ENCODE measurements at places on chromosomes 4 and X.

GRCh38 chr4:69075061-69075792, 21.0 kb upstream of the UGT2B7 start:
- DNase-seq, result no peak

- no peak for DNase-seq
Measured at GRCh38 chr4:26809811-26810210, 50.8 kb upstream of the STIM2 start.

- DNase-seq, result no peak
Measured at GRCh38 chr4:152256996-152257395, 278.9 kb downstream of the FBXW7 start.

DNA sequence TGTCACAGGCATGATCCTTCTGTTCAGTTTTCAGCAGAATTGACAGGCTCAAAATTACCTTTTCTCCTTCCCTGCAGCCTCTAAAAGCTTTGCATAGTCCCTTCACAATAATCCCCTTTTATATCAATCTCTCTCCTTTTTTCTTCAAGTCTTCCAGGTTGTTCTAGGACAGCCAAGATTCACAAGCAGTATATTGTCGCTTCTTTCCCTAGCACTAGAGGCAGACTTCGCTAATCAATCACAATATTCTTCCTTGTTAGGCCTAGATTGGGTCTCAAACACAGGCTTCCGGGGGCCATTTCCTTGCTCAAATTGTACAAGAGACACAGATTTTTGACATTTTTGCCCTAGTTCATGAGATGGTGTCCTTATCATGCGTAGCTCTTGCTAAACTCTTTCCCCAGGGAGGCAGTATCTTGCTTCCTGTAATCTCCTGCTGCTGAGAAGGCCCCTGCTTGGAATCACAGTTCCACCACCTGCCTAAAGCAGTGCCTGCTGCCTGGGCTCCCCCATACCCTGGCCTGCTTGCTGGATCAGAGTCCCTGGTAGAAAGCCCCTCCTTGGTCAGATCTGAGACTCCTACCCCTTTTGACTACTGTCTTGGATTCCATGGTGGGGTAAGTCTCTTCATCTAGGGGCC, 57.3 kb downstream of the DMP1 start:
- no peak for DNase-seq

- no peak for DNase-seq
Measured at GRCh38 chr4:143212566-143212965, 27.8 kb downstream of the USP38 start.

DNA sequence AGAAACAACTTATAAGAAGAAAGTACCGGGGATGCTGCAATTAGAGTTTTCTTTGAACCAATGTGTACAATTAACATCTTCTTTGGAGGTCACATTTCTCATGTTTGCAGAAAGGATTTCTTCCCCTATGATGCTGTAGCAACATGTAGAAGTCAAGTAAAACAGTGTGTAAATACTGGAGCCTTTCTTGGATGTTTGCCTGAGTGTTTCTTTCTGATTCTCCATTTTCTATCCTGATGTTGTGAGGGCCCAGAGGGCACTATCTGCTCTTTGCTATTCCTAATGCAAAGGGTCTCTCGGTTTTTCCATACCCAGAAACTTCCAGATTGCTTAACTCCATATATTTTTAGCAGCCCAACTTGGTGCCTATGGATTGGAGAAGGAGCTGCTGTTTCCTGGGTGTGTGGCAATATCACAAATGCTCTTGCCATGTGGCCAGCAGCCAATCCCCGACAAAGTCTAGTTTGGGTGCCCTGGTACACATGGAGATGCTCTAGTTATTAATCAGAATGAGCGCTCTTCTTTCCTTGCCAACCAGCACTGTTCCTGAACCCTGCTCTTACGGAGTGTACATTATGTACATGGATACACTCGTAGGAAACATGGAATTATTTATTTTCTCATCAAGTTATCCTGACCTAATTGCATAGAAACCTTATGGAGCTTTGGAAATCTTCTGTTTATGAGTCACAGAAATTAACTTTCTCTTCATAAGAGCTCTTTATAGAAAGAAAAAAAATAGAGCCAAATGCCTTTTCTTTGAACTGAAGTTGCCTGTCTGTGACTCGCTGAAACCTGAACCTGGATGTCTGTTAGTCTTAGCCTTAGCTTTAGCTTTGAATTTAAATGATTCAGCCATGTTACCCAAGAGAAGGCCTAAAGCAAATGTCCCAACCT, 67.0 kb upstream of the GPC4 start:
- no peak for DNase-seq

DNA sequence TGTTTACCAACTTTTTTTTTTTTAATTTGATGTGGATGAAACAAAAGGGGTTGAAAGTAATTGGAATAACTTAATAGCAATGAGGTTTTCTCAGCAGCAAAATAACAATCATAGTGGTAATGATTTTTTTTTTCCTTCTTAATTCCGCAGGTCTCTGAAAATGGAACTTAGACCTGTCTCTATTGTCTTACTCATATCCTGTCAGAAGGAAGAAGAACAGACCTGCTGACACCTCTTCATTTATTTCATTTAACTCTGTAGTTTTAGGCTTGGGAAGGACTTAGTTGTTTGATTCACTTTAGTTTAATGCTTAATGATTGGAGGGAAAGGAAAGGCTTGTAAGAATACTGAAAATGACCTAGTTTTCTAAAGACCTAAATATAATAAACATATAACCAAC, 9.0 kb downstream of the PCDH18 start:
- DNase-seq, result no peak

DNA sequence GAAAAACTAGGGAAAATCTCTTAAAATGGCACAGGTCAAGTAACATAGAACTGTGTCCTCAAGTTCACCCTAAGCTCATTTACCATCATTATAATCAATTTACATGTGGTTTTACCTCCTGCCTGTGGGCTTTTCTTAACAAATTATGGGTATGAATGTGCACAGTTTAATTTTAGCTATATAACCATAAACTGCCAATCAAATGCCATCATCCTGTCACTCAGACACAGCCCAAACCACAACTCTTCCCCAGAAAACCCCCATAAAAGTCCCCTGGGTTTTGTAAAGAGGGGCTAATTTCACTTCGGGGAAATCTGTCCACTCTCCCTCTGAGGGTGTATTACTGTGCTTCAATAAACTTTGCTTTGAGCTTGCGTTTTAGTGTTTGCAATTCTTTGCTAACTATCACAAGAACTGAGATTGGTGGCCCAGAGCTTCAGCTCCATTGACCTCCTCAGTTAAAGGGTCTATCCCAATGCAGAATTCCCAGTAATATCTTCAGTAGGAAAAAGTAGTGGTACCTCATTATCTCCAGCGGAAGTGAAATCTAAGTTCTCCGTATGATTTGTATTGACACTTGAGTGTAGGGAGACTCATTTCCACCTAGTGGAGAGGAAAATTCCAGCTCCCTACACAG, 394.6 kb downstream of the SPOCK3 start:
- no peak for DNase-seq

All from activated naive CD4-positive, alpha-beta T cell (primary cell).